ENCODE measurements at places on chromosomes 2 and 18. TPM values are rescaled to one million over a fixed set of nuclear protein-coding genes. Genes with fewer than 3 reads are reported as not detected.

Gene PSD4
- 1.6 TPM for total RNA-seq

Gene COX5B
- 325 TPM for total RNA-seq

Gene G6PC2
- not detected for total RNA-seq

Gene SERTAD2
- total RNA-seq, result 11.0 TPM

Gene POMC
- 3.5 TPM for total RNA-seq

Gene IL37
- not detected for total RNA-seq

Gene ITPRID2
- total RNA-seq, result 51.6 TPM

Gene IL1A
- total RNA-seq, result not detected

Gene RTP5
- total RNA-seq, result not detected

Gene OR6B2
- total RNA-seq, result not detected

Gene MROH2A
- total RNA-seq, result not detected

Gene CCDC141
- 76.1 TPM for total RNA-seq

Data from muscle of leg (tissue), 16 donors.